Anterior cingulate cortex (tissue), 58 donors: ENCODE measurements at places on chromosomes 3 and 15.

- no peak for DNase-seq
Observed at GRCh38 chr15:81006124-81006523, 5.4 kb downstream of the TLNRD1 start.

- no peak for DNase-seq
Observed at GRCh38 chr15:56844892-56845291, 73.6 kb upstream of the TCF12 start.

GRCh38 chr15:68528626-68529290, 50.0 kb upstream of the CORO2B start:
- DNase-seq: no peak

- no peak for DNase-seq
Observed at GRCh38 chr3:81216192-81216591, 545.3 kb downstream of the GBE1 start.

DNA sequence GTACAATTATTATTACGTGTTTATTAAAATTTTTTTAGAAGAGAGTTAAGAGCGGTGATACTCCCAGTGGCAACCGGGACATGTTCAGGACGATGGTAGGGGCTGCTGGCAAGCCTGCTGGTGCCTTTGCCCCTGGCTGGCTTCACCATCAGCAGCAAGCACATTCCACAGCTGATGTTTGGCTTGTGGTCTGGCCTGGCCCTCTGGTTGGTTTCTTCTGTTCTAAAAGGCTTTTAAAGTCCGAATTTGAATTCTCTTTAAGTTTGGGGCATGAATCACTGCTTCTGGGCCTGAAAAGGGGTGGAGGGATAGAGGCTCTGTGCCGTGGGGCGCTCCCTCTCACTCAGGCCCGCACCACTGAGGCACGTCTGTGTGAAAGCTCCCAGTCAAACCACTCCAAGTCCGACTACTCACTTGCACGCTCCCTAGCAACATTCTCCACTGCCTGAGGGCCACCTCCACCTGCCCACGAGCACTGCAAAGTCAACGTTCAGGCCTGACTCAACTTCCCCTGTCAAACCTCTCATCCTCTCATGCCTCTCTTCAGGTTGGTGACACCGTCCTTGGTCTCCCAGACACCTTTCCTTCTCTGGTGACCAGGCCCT, 10.1 kb downstream of the ITGA11 start:
- DNase-seq: no peak

- DNase-seq: no peak
Observed at GRCh38 chr15:99303907-99304306, 52.6 kb downstream of the LRRC28 start.

DNA sequence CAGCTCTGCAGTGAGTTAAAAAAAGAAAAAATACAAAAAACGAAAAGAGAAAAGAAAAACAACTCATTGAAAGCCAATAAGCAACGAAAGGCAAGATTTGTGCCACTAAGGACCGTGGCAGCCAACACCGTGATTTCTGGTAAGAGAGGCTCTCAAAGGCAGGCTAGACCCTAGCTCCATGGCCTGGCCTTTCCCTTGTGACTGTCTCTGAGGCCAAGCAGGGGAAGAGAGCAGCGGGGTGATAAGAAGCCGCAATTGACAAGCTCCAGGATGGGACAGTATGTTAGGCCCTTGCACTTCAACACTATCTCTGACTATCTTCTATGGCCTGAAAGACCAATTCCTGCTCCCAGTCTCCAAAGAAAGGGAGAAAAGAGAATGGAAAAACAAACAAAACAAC, 12.4 kb downstream of the APOD start:
- no peak for DNase-seq

GRCh38 chr3:107142171-107142570, 235.1 kb upstream of the CCDC54 start:
- DNase-seq: no peak

- peak; percentile 49 for DNase-seq
Observed at GRCh38 chr3:187319699-187320302, 28.3 kb upstream of the MASP1 start.

- DNase-seq: no peak
Observed at GRCh38 chr3:139241783-139242182, 102.0 kb upstream of the MRPS22 start.

- no peak for DNase-seq
Observed at GRCh38 chr3:16136055-16136454, 38.4 kb upstream of the GALNT15 start.

DNA sequence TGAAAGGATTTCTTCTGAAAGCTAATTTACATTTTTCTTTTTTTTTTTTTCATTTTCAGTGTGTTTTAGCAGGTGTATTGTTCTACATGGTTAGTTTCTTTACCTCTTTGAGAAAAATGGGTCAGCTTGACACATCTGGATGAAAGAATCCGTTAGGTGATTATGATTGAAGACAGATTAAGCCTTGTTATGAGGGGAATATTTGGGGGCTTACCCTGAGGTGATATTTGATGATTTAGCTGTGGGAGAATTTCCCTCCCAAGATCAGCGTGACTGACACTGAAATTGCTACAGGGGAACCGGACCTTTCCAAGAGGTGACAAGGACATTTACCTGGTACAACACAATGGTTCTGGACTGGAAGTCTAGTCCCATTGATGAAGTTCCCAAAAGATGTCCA, 147.5 kb downstream of the NFKBIZ start:
- DNase-seq: no peak

DNA sequence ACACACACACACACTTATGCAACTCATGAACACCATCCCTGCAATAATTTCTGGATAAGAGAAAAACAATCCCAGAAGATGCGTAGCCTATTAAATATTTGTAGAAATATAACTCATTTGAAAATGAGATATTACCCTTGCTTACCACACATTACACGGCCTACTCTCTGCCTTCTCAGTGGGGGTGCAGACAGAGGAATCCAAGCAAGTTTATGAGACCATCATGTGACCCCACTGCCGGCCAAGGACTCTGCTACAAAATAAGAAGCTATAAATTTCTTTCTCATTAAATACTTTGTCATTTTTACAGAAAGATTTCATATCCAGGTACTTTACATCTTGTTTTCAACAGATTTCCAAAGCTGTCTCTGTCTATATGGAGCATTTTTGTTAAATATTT, 286.3 kb downstream of the ZNF385D start:
- DNase-seq: no peak

DNA sequence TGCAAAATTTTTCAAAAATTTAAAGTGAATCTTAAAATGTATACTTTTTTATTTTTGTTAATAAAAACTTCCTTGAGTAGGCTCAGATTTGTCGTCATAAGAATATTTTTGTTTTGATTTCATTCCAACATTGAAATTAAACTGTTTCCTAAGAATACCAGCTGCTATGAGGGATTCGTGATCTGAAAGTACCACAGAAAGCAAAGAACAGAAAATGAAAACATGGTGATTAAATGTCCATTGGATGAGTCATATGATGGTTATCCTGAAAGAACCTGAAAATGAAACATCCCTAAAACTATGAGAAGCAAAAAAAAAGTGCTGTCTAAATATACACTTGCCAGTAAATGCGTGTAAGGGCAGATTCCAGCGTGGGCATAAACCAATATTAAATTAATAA, 143.8 kb downstream of the GMNC start:
- no peak for DNase-seq

- DNase-seq: no peak
Observed at GRCh38 chr3:4001976-4002375, 202.7 kb downstream of the LRRN1 start.

DNA sequence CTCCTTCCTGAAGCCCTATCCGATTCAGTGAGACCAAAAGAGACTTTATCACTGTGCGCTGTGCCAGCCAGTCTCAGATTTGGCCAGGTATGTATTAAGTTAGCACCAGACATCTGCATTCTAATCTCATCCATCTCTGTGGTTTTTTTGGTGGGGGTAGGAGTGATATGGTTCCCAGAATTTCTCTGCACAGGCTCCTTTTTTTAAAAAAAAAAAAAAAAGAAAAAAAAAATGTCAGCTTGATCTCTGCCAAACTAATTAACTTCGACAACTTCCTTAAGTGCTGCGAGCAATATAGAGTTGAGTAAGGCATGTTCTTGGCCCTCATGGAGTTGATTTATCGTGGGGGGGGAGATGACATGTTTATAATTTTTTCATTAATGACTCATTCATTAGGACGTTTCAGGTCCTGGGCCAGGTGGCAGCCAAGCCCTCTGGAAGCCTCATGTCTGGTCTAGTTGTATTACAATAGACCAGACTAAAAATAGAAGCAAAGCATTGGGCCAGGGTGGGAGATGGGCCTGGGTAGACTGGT, 12.9 kb downstream of the SLCO3A1 start:
- DNase-seq: no peak
